ENCODE measurements at places on chromosomes 3 and 15. TPM values are rescaled to one million over a fixed set of nuclear protein-coding genes. Genes with fewer than 3 reads are reported as not detected.

DNA sequence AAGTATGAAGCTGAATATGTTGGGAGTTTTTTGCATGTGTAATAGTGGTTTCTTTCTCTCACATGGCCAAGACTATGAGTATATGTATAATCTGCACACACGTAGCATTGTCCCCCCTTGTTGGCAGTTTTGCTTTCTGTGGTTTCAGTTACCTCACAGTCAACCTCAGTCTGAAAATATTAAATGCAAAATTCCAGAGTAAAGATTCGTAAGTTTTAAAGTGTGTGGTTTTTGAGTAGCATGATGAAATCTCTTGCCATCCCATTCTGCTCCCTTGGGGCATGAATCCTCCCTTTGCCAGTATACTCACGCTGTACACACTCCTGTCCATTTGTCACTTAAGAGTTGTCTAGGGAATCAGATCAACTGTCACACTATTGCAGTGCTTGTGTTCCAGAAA is 742.0 kb upstream of the CCDC54 start:
- peak overlapping the region; percentile 61 for H3K27ac ChIP-seq
- H3K27me3 ChIP-seq: no peaks in the 10 kb centered on the region
- DNase-seq: no peak
- H3K4me3 ChIP-seq: no peak overlapping the region
- H3K4me1 ChIP-seq: peaks cover 27% of the 10 kb centered on the region

DNA sequence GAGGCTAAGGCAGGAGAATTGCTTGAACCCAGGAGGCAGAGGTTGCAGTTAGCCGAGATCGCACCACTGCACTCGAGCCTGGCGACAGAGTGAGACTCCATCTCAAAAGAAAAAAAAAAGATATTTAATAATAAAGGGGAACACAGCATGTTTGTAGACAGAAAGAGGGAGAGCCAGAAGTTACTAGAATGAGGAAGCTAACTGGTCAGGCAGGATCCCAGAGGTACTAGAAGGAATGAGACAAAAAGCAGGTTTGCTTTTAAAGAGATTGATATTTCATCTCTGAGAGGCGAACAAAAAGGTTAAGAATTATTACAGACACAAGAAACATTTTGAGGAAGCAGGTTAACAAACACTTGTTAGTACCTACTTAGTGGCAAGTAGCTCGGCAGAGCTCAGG is 9.2 kb downstream of the CD200R1 start:
- H3K4me3 ChIP-seq: no peak overlapping the region
- peaks cover 54% of the 10 kb centered on the region for H3K27me3 ChIP-seq
- no peaks in the 10 kb centered on the region for H3K36me3 ChIP-seq
- no peak overlapping the region for H3K27ac ChIP-seq

DNA sequence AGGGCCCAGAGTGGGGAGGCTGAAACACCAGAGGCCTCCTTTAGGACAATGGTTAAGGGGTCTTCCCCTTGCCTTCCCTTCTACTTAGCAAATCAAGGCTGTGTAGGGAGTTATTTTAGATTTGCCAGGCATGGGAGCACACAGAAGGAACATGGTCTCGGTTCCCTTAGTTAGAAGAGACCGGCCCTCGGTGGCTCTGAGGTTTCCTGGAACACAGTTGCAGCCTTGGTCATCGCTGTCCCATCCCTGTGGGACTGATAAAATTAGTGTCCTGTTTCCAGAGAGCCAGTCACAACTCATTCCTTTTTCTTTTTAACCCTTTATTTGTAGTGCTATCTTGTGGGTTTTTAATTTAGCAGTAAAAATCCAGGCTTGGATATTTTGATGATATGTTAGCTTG is 81.4 kb downstream of the CRTC3 start:
- no peak overlapping the region for H3K4me3 ChIP-seq
- H3K36me3 ChIP-seq: peaks cover 31% of the 10 kb centered on the region
- H3K27ac ChIP-seq: no peak overlapping the region
- DNase-seq: no peak
- H3K27me3 ChIP-seq: no peaks in the 10 kb centered on the region
- H3K4me1 ChIP-seq: peaks cover 23% of the 10 kb centered on the region

DNA sequence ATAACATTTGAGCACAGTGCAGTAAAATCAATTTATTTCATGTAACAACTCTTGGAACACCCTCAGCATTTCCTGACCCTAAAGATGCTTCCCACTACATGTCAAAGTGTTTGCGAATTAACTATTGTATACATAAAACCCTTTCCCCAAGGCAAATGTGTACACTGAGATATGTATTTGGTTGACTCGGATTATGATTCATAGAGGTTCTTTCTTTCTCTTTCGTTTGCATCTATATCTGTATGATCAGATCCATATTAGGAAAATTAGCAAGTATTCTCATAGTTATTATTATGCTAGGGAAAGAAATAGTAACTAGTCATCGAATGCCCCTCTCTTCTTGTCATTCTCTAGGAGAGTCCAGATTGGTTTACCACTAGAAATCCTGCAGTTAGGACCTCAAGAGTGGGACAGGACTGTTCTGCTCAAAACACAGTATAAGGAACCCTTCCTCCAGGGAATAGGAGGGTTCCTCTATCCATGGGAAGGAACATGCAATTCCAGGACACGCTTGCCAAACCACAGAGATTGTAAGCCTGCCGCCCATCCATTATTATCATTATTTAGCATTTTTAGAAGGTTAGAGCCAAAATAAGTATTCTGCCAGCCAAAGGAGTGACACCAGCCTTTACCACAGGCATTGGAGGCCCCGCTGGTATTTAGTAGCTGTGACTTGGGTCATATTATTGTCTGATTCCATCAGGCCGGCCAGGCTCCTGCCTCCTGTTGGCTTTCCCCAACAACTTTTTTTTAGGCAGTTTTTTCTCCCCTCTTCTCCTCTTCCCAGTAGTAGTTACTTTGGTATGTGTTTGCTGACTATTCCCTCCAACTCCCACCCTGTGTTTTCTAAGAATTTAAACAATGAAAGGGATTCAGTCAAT is 100.7 kb downstream of the GALK2 start:
- H3K36me3 ChIP-seq: peaks cover 12% of the 10 kb centered on the region
- no peak for DNase-seq
- H3K4me3 ChIP-seq: peak overlapping the region; percentile 54
- no peaks in the 10 kb centered on the region for H3K27me3 ChIP-seq
- peaks cover 51% of the 10 kb centered on the region for H3K4me1 ChIP-seq
- peak overlapping the region; percentile 91 for H3K27ac ChIP-seq

- H3K4me3 ChIP-seq: no peak overlapping the region
- H3K4me1 ChIP-seq: peaks cover 12% of the 10 kb centered on the region
- DNase-seq: no peak
- peaks cover 5% of the 10 kb centered on the region for H3K27me3 ChIP-seq
- H3K27ac ChIP-seq: no peak overlapping the region
Measured at GRCh38 chr15:65027593-65027992, 1.8 kb downstream of the MTFMT start.

GRCh38 chr3:181839916-181840297 is 128.2 kb downstream of the SOX2 start:
- H3K4me3 ChIP-seq: no peak overlapping the region
- H3K27ac ChIP-seq: no peak overlapping the region
- DNase-seq: no peak
- H3K36me3 ChIP-seq: no peaks in the 10 kb centered on the region
- no peaks in the 10 kb centered on the region for H3K27me3 ChIP-seq

Gene ADAMTS9
- 1.5 TPM for total RNA-seq

Gene LRRIQ4
- total RNA-seq: not detected

DNA sequence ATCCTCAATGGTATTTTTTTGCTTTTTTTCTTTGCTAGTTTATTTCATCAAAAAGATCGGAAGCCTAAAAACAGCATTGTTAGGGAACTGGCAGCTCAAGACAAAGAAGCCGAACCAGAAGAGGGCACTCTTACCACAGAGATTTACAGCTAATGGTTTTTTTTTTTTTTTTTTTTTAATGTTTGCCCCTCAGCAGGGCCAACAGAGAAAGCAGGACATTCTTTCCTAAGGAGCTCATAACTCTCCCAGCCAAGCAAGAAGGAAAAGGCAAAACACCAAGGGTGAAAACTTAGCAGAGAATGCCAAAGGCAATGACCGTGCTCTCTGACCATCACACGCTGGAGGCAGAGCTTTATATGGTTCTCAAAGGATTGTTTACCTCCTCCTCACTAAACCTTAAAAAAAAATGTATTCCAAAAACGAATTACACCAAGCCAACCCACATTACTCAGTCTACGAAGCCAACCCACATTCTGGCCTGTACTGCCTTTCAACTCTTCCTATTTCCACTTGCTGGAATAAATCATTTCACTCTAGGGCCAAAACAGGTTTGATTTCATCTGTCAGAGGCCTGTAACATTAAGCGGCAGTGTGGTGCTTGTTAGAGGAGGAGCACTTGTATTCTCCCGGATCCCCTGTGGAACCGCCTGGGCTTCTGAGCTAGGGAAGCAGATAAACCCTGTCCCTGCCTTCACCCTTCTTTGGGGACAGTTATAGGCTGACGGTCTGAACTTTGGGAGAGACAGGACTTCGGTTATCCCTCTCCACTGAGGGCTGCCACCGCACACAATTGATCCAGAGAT is 35.6 kb upstream of the GYG1 start:
- peaks cover 24% of the 10 kb centered on the region for H3K4me1 ChIP-seq
- H3K4me3 ChIP-seq: no peak overlapping the region
- no peak for DNase-seq
- no peaks in the 10 kb centered on the region for H3K27me3 ChIP-seq

Gene MCTP2
- total RNA-seq: 0.32 TPM

Measured in osteocyte (in vitro differentiated cells).